ENCODE measurements at places on chromosomes 7 and 10. TPM values are rescaled to one million over a fixed set of nuclear protein-coding genes. Genes with fewer than 3 reads are reported as not detected.

The PTPRN2 gene
- 1.6 TPM for total RNA-seq

- no peak for DNase-seq
Measured at GRCh38 chr10:663831-664251, 25.6 kb downstream of the DIP2C start.

- no peak for DNase-seq
Measured at GRCh38 chr7:45196374-45196773, 38.8 kb downstream of the RAMP3 start.

DNA sequence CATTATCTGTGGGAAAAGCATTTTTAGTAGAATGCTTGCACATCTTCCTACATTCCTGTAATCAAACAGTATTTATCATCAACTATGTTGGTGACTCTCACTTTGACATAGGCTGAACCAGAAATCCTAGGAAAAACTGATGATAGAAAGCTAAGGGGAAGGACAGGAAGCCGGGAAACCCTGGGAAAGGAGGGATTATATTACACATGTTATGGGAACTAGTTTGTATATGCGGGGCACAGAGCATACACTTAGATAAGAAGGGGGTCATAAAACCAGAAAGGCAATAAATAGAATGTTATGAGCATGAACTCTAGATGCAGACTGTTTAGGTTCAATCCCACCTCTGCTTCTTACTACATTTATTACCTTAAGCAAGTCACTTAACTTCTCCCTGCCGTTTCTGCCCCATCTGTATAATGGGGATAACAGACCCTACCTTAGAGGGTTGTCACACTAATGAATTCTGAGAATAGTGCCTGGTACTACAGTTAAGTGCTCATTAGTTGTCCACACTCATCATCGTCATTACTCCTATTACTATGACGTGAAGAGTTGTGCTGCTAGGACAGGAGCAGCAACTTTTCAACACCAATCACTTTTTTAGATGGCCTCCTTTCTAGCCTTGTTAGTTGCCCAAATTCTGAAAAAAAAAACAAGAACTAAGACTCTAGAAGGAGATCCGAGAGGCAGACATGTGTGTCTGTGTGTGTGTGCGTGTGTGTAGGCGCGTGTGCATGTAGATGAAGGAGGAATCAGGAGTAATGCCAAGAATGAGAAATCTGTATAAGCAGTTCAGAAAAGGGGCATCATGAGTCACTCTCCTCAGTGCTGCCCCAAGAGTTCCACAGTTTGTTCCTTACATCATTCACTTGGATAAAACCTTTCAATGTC lies 52.2 kb downstream of the KMT2C start:
- DNase-seq, result no peak

Measured in Right ventricle myocardium inferior (tissue), 1 donor.